ENCODE measurements at places on chromosomes 5 and 9.

DNA sequence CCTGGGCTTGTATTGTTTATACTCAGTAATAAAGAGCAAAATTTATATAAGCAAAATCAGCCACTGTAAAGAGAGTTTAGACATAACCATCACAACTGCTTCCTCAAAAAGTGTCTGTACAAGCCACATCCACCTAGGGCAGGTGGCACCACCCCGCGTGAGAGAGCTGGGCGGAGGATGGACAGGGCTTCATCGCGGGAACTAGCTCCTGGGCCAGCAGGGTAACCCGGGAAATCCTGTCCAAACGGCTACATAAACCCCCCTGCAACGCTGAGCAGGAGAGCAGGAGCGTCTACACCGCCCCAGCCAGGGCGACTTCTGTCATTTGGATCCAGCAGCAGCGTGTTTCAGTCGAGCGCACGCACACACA lies 1.3 kb downstream of the SLC6A3 start:
- no peak for DNase-seq

DNA sequence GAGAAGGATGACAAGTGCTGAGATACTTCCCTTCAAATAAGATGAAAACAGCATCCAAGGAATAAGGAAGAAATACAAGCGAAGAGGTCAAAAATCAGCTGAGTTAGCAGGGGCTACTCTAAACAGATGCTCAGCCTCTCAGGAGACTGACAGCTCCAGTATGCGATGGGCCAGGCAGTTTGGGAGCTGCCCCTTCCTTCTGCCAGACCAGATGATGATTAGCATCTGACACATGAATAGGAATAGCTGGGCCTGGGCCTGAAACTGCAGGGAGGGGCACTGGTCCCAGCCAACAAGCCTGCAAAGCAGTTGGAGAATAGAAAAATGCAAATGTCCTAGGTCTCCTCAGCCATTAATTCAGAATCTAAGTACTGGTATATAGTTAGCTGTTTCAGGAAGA lies 13.1 kb upstream of the MAP3K1 start:
- DNase-seq, result no peak

DNA sequence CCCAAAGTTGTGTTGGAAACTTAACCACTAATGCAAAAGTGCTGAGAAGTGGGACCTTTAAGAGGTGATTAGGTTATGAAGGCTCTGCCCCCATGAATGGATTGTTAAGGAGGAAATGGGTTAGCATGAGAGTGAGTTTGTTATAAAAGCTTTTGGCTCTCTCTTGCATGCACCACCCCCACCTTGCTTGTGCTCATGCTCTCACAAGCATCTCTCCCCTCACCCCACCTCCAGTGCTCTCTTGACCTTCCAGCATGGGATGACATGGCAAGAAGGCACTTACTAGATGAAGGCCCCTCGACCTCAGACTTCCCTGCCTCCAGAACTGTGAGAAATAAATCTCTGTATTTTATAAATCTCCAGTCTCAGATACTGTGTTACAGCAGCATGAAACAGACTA lies 52.8 kb downstream of the RICTOR start:
- DNase-seq, result no peak

- no peak for DNase-seq
Measured at GRCh38 chr9:113998114-113998513, 80.0 kb downstream of the AMBP start.

DNA sequence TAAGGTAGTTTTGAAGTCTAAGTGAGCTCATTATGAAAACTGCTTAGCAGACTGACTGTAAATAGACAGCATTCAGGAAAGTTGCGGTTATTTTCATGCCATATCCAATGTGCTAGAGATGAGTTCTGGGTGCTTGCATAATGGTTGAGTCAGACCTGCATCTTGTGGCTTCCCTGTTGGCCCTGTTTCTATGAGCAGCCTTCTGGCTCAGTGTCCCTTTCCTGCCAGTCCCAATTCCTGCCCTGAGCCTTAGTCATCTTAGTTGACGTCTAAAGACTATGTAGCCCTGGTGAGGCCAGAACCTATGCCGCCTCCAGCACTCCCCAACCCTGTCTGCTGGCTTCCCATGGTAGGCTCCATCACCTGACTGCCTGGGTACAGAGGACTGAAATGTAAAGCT lies 76.3 kb upstream of the TNFSF8 start:
- DNase-seq, result no peak

DNA sequence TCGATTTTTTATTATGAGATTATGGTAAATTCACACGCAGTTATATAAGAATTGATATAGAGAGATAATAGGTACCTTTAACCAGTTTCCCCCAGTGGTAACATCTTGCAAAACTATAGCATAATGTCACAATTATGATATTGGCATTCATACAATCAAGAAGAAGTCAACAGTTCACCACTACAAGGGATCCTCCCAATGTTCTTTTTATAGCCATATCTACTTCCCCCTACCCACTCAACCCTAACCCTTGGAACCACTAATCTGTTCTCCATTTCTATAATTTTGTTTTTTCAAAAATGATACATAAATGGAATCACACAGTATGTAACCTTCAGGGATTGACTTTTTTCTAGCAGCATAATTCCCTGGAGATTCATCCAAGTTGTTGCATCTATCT lies 9.8 kb downstream of the ACTL7B start:
- DNase-seq, result no peak

DNA sequence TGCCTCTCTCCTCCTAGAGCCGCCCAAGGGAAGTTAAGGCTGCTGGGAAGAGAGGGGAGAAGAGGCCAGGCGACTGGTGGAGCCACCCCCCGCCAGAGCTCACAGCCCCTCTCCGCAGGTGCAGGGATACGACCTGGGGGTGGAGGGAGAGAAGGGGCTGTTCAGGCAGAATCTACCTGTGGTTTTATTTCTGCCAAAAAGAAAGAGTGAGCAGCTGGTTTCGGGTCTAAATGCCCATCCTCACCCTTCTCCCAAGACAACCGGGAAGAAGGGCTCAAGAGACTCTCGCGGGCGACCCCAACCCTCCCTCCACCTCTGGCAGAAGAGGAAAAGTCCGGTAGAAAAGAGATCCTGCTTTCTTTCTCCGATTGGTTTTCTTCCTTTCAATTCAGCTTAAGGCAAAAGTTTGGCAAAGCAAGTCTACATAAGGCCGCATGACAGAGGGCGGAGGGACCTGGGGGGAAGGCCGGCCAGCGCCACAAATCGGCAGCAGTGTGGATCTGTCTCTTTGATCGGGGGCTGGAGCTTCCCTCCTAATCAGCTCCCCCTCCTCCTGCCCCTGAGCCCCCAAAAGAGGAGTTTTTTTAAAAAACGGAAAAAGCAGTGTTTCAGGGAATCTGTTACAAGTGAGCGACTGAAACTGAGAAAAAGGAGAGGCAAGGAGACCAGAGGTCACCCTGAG lies 16.3 kb downstream of the FAM78A start:
- DNase-seq, result no peak

- DNase-seq, result no peak
Measured at GRCh38 chr9:76984486-76984885, 35.0 kb upstream of the FOXB2 start.

- no peak for DNase-seq
Measured at GRCh38 chr9:109737295-109737694, 42.7 kb upstream of the PALM2AKAP2 start.

GRCh38 chr5:153350175-153350883 lies 140.1 kb upstream of the GRIA1 start:
- no peak for DNase-seq

- no peak for DNase-seq
Measured at GRCh38 chr5:141172381-141173204, at the start of gene PCDHB7. PCDHB7 (plus strand) TSS chr5:141172644; CDS start chr5:141172836, 192 bp downstream.

DNA sequence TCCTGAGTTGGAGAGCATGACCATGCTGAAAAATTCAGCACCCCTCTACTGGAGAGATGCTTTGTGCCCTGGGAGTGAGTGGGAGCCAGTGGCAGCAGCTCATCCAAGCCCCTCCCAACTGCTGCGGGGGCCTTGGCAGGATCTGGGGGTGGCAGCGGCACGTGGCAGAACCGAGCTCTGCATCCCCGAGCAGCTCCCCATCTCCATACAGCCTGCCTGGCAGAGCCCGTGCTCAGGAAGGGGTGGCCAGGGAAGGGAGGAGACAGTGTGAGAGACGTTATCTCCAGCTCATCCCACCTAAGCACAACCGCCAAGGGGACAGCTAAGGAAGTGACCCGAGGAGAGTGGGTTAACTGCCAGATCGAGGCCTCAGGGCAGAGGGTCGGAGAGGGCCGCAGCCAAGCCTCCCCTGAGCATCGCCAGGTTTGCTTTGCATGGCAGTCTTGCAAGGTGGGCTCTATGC lies 17.2 kb upstream of the DPM2 start:
- no peak for DNase-seq

GRCh38 chr5:79590396-79590999 lies 21.7 kb upstream of the TENT2 start:
- DNase-seq, result no peak

GRCh38 chr9:3788211-3788610 lies 262.4 kb upstream of the RFX3 start:
- no peak for DNase-seq

- no peak for DNase-seq
Measured at GRCh38 chr5:165119175-165119574, 1613.8 kb downstream of the MAT2B start.

- no peak for DNase-seq
Measured at GRCh38 chr9:13173553-13173952, 105.9 kb downstream of the MPDZ start.

GRCh38 chr5:124739634-124740025 lies 6.8 kb downstream of the ZNF608 start:
- DNase-seq, result no peak

GRCh38 chr9:113475031-113475430 lies 11.5 kb downstream of the RGS3 start:
- no peak for DNase-seq

DNA sequence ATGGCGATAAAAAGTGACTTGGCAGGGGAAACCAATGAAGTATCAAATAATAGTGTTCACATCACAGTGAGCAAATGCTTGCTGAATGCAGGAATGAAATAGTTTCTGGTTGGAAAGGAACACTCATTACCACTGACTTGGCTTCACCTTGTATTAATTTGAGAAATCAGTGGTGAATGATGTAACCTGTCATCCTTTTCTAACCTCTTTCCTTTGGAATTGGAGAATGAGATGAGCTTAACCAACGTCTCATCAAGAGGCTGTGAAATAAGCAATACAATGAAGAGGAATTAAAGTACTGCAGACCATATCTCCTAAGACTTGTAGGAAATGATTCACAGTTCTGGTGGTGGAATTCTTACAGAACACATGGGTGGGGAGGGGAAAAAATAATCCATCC lies 192.2 kb downstream of the DMAC1 start:
- no peak for DNase-seq

GRCh38 chr9:81687521-81688261 lies 1.7 kb downstream of the TLE1 start:
- no peak for DNase-seq

- DNase-seq, result no peak
Measured at GRCh38 chr9:72980600-72981265, 27.9 kb upstream of the ALDH1A1 start.

DNA sequence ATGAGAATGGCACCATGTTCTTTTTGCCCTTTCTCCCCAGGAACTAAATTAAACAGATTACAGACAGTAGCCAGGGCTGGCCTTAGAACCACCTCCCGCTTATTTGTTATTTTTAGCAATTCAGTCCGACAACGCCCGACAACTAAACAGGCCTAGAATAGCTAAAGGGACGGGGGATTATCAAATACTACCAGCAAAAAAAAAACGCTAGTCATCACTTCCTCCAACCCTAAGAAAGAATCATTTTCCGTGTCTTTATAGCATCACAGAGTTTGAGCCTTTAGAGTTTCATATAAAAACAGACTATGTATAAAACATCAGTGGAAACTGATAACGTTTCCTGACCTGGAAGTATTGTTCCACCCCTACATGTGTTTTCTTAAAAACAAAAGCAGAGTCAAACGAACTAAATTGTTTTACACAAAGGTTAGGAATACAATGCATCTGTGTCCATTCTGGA lies 35.3 kb downstream of the PFDN1 start:
- DNase-seq, result no peak

DNA sequence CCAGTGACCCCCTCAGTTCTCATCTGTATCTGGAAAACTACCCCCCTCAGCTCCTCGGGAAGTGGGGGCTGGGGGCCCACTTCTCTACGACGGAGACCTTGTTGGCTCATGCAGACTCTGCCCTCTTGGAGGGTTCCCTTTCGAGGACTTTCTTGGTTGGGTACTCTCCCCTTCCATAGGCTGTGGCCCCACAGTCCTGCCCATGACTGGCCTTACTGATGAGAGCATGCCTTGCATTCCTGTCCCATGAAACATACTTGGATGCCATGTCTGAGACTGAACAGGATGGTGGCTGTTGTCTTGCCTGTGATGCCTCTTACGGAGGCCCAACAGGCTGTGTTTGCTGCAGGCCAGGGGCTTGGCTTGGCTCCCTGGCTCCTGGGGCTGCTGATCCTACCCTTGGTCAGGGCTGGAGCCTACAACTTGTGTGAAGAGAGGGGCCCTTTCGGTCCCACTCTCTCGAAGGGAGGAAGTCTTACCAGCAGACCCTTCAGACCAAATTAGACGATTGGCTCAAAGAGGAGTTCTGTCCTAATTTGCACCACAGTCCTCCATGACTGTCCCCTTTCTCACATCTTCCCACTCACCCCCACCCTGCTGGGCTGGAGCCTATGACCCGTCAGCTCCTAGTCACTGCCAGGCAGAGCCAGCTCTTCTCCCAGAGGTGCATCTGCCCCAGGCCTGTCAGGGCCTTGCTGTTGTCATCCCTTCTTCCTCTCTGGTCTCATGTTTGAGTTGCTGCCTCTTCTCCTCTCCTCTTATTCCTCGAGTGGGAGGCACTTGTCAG lies 109.9 kb downstream of the CACNA1B start:
- peak; percentile 12 for DNase-seq

- DNase-seq, result no peak
Measured at GRCh38 chr9:112535301-112535700, 48.7 kb downstream of the KIAA1958 start.

- no peak for DNase-seq
Measured at GRCh38 chr9:132984202-132985070, 5.9 kb downstream of the GFI1B start.

- DNase-seq, result no peak
Measured at GRCh38 chr9:68913054-68913453, 100.9 kb downstream of the PRKACG start.

- no peak for DNase-seq
Measured at GRCh38 chr5:177350776-177351391, 584 bp downstream of the LMAN2 start.

DNA sequence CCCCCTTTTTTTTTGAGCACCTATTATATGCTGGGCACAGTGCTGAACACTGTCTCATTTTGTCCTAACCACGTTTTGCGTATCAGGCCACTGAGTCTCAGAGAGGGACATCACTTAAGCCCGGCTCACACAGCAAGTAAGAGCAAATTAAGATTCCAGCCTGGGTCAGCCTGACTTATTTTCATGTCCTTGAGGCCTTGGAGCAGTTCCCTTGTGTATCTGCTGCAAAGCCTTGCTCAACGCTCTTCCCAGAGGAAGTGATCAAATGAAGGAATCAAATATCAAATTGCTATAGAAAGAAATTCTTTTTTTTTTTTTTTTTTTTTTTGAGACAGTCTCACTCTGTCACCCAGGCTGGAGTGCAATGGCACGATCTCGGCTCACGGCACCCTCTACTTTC lies 30.7 kb downstream of the ERGIC1 start:
- DNase-seq, result no peak

DNA sequence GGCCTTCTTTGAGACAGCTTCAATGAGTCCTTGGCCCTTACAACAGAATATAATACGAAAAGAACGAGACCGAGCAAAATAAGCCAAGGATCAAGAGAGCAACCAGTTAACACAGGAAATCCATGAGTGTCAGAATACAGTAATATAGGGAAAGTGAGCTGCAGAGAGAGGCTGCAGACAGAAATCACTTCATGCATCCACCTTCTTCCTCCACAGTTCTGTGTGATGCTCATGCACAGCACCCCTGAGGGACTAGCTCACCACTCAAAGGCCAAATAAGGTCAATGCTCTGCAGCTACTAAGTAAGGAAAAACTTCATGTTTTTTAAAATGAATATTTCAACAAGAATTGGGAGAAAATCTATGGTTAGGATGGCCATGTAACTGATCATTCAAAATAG lies 257.1 kb downstream of the MCTP1 start:
- DNase-seq, result no peak
